NCI-H1417 treated with DMSO at 0.1 percent for 48 hours (cell line): ENCODE measurements at places on chromosomes 1 and 21.

GRCh38 chr1:61058483-61059245, 23.7 kb upstream of the NFIA start:
- DNase-seq, result no peak

DNA sequence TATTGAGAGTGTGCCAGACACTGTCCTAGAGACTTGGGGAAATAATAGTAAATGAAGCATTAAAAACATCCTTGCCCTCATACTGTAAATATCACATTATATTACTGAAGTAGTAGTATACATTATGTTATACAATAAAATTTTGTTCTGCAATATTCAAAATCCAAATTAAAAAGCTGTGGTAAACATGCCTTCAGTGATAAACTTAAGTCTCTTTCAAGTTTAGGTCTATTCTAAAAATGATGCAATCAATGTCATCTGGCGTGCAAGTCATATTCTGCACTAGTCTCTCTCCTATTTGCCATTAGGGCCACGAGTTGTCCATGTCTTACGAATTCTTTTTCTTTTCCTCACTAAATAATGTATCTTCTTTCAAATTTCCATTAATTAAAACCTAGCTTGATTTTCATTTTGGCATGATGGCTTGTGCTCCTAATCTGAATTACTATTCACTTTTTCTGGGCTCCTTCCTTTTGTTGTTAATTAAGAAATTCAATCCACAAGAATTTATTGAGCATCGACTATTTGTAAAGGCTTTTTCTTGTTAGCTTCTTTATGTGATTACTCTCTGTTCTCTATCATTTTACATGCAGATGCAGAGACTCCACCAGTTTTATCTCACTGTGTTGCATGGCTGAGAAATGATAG, 130.7 kb downstream of the COQ8A start:
- no peak for DNase-seq

DNA sequence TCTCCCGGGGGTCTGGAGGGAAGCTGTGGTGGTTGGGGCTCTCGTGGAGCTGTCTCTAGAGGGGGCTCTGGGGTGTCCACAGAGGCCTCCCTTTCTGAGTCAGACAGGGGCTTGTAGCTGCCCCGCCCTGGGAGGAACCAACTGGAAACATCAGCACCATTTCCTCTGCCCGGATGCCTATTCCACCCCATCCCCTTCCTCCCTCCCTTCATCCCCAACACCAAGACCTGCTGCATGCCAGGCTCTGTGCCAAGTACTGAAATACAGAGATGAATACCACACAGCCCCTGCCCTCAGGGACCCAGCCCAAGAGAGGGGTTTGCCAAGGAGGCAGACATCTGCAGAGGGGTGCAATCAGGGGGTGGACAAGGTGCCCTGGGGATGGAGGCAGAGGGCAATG, 125.6 kb upstream of the ADAR start:
- no peak for DNase-seq

DNA sequence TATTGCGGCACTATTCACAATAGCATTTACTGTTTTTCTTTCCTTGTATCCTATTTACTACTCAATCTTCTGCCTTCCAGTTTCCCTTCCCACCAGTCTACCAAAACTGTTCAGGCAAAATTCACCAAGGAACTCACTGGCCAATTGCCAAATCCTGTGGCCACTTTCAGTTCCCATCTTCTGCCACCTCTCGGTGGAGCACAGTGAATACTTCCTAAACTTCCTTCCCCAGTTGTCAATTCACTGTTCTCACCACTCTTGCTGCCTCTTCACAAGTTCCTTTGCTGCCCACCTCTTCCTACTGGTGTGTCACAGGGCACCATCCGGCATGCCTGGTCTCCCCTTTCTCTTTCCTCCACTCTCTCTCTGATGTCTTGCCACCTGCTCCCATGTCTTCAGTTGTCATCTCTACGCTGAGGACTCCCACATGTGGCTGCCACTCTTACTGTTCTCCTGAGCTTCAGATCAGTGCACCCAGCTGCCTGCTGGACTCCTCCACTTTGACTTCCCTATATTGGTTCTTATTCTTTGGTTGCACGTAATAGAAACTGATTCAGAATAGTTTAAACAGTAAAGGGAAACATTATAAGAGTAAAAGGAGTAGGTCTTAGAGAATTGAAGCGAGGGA, 114.4 kb downstream of the PIK3R3 start:
- no peak for DNase-seq

- no peak for DNase-seq
Measured at GRCh38 chr1:65605621-65606020, 185.2 kb downstream of the LEPR start.

GRCh38 chr1:232880354-232880753, 70.1 kb upstream of the NTPCR start:
- no peak for DNase-seq

- DNase-seq, result no peak
Measured at GRCh38 chr1:106651028-106651762, 405.3 kb upstream of the PRMT6 start.

- no peak for DNase-seq
Measured at GRCh38 chr1:98102345-98103030, 181.7 kb upstream of the DPYD start.

DNA sequence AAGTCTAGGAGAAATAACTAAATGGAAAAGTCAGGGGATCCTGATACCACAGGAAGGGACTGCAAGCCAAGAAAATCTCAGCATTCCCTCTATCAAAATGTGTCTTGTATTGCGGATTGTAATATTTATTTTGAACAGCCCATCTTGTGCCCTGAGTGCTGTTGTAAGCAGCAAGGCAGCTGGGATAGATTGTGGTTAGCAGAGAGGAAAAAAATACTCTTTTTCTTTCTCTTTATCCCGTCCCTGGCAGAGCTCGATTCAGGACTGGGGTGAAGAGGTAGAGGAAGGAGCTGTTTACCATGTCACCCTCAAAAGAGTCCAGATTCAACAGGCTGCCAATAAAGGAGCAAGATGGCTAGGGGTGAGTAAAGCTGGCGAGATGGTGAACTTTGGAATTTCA, 1.2 kb downstream of the RGL1 start:
- no peak for DNase-seq

- DNase-seq, result no peak
Measured at GRCh38 chr21:42187976-42188653, 30.8 kb upstream of the ABCG1 start.

GRCh38 chr1:156406251-156406650, 37.2 kb downstream of the RHBG start:
- DNase-seq, result no peak
